Activated naive CD4-positive, alpha-beta T cell treated with anti-CD3 and anti-CD28 coated beads for 36 hours (primary cell): ENCODE measurements at places on chromosomes 11 and 22. TPM values are rescaled to one million over a fixed set of nuclear protein-coding genes. Genes with fewer than 3 reads are reported as not detected.

MCHR1 gene
- not detected for total RNA-seq

TMEM151A gene
- not detected for total RNA-seq

- no peak for DNase-seq
These were observed 104.4 kb downstream of the STIM1 start for GRCh38 chr11:3959903-3960265.

DNA sequence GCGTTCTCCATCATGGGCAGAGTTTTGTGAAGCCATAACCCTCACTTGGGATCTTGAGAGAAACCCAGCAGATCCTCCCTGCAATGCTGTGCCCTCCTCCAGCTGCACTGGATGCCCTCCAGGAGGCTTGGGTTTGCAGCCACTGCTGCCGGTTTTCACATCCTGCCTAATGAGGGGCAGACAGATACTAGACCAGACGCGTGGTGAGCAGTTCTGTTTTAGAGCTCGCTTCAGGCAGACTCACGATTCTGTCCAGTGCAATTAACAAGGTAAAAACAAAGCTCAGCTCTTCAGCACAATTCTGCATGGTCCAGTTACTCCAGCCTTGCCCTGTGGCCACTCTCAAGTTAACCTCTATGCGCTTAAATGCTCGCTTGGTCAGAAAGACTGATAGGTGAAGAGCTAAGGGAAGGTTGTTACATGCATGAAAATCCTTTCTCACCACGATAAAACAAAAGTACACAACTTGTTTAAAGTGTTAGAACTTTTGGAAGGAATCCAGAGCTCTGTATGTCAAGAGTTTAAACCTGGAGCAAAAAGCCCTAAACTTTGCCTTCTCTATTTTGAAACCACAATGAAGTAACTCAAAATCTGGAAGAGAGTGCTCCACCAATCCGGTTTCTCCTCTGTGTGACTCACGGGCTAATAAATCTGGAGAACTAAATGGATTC lies 292.3 kb upstream of the FAT3 start:
- DNase-seq: no peak

- DNase-seq: no peak
These were observed 489.7 kb downstream of the MIAT start for GRCh38 chr22:27146866-27147633.
